GM23248 (cell line): ENCODE measurements at places on chromosomes 11 and 22.

DNA sequence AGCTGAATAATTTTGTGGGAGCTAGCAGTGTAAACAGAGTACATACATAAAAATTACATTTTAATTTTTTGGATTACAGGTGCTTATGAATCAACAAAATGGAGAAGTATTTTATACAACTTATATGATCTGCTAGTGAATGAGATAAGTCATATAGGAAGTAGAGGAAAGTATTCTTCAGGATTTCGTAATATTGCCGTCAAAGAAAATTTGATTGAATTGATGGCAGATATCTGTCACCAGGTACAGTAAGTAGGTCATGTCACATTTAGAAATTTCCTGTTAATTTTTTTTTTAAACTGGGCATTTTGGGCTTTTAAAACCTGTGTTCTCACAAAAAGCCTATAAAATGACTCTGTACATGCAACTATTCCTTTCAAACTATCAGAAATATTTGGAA lies 24.0 kb downstream of the ATM start:
- DNase-seq = no peak

GRCh38 chr11:69939551-69940245 lies 120.5 kb upstream of the FGF3 start:
- no peak for DNase-seq

- no peak for DNase-seq
Measured at GRCh38 chr22:34784056-34784455, 281.9 kb upstream of the ISX start.

DNA sequence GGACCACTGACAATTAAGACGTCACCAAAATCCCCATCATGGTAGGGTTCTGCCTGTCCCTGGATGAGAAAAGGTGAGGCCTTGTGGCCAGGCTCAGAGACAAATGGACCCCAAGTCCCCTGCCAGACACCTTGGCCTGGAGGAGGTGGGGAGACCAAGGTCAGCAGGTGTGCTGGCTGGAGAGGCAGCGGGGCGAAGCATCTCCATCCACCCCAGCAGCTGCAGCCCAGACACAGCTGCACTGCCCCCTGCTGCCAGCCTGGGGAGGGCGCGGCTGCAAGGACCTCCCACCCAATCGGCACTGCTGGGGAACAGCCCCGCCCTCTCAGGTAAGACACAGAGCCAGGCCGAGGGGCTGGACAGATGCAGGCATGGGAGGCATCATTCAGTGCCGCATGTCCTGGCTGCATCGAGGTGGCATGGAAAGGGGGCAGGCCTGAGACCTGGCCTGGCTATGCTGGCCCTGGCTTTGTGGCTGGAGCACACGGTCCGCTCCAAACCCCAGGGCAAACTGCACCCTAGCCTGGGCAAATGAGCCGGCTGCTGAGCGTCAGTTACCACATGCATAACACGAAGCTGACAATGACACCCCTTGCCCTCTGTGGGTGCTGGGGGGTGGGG lies 12.2 kb upstream of the MFNG start:
- no peak for DNase-seq
